GM04503 (cell line): ENCODE measurements at places on chromosomes 5 and 9.

GRCh38 chr9:72473474-72474261 lies 47.7 kb upstream of the TMC1 start:
- no peak for DNase-seq

DNA sequence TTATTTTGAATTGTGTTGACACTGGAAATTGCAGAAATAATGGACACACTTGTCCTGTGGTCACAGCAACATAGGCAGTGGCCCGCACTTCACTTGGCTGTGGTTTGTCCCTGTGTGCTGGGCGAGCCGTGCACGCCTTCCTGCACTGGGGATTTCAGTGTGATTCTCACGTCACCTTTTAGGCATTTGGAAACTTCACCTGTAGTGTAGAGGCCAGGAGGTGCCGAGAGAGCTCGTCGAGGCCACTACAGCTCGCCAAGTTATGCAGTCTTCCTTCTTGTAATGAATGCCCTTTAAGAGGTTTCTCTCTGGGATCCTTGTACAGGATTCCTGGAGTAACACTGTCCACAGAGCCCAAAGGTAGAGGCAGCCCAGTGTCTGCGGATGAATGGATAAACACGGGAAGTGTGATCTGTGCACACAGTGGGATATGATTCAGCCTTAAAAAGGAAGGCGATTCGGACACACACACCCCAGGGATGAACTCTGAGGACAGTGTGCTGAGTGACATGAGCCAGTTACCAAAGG lies 14.7 kb downstream of the TRAF2 start:
- DNase-seq, result no peak

DNA sequence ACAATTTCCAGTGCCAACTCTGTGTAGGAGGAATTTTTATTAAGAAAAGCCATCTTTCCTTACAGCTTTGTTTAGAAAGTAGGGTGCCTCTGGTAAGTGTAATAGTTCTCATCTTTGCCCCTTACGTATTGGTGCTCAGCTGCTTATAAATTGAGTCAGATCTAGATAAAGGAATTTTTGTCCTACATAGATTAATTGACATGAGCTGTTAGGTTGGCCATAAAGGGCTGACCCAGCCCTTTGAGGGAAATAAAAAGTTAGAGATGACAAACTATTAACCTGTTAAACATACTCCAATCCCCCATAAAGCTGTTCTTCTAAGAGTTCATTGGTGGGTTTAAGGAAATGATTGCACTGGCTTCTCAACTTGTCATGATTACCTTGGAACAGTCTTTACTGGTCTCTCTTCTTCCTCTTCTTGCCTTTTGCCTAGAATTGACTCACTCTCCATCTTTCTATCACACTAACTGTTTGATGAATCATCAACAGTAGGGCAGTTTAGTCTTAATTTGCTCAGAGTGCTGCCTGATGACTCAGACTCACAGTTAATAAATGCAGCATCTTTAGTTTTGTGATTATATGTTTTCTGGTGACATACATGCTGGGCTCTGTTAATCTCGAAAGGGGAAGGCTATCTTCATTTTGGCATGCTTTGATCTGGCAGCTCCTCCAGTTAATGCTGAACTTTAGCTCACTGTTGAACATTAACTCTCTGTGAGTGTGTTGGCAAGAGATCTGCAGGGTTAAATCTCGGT lies 51.7 kb downstream of the ARHGAP26 start:
- peak; percentile 76 for DNase-seq

- DNase-seq, result no peak
Measured at GRCh38 chr5:160219356-160219755, 9.9 kb upstream of the FABP6 start.

DNA sequence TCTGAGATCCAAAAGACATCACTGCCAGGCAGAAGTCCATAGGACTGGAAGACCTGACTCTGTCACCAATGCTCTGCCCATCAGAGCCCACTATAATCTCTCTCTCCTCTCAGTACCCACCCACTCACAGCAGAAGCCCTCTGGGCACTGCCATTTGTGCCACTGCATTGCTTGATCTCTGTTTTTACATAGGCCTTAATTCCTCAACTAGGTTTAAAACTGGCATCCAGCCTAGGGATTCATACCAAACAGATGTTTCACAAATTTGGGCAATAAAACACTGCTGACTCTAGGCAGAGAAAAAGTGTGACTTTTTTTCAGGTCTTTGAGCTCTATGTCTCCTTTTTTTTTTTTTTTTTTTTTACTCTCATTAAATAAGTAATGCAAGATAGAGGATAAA lies 91.1 kb upstream of the RANBP3L start:
- peak; percentile 73 for DNase-seq

- DNase-seq, result no peak
Measured at GRCh38 chr9:72165821-72166547, 16.7 kb downstream of the GDA start.

- no peak for DNase-seq
Measured at GRCh38 chr5:132411304-132412013, 41.9 kb downstream of the SLC22A5 start.

- peak; percentile 99 for DNase-seq
Measured at GRCh38 chr5:95760273-95761191, 29.4 kb downstream of the RHOBTB3 start.

- no peak for DNase-seq
Measured at GRCh38 chr9:16469184-16469583, 401.3 kb downstream of the BNC2 start.

- no peak for DNase-seq
Measured at GRCh38 chr9:27157097-27157496, 48.1 kb downstream of the TEK start.

- DNase-seq, result no peak
Measured at GRCh38 chr5:55817030-55817429, 34.1 kb upstream of the IL31RA start.

DNA sequence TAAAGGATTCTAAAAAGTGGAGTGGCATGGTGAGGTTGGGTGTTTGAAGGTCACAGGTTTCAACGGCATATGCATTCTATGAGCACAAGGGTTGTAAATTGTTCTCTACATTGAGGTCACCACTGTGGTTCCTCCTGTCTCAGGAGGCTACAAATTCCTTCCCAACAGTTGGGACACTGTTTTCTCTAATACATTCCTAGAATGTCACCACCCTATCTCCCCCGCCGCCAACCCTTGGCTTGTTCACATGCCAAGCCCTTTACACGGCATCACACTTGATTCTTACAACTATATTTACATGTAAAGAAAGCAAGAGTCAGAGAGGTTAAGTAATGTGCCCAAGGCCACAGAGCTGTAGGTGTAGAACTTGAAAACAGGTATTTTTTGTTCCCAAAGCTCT lies 315.1 kb downstream of the RAB3C start:
- no peak for DNase-seq

GRCh38 chr5:171509467-171509866 lies 90.0 kb downstream of the FGF18 start:
- no peak for DNase-seq

DNA sequence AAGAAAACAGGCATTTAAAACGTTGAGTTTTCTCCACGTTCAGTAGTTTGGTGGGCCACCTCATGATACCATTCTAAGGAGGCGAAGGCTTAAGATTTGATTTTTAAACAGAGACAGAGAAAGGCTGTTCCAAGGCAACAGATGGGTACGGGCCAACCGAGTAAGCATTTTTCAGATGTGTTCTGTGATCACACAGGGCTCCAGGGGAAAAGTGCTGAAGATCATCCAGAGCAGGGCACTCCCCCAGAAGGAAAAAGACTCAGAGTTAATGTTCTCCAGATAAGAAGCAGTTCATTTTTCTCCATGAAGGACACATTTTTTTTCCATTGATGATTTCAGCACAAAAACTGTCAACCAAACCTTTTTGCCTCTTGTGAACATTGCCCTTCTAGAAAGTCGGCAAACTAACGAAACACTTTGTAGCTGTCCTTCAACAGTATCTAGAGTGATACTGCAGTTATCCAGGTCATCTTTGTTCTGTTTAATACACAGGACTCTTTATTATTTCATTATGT lies 138.7 kb downstream of the ALDH1A1 start:
- DNase-seq, result no peak

DNA sequence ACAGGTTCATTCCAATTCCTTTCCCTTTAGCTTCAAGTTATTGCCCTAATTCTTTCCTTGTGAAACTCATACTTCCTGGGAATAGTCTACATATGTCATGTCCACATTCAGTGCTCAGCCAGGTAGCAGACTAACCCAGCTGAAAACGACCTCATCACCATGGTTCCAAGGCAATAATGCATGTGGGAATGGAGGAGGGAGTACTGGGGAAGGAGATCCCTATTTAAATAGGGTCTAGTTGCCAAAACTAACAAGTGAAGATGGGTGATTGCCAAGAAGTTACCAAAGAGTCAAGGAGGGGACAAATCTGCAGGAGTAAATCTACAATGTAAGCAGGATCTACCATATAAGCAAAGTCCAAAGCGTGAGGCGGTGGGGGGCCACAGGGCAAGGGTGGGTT lies 47.3 kb upstream of the MCTP1 start:
- DNase-seq, result no peak

- DNase-seq, result no peak
Measured at GRCh38 chr5:82859451-82860140, 217.6 kb downstream of the TMEM167A start.

- no peak for DNase-seq
Measured at GRCh38 chr5:113922343-113922742, 408.8 kb downstream of the YTHDC2 start.

GRCh38 chr5:158747816-158748432 lies 351.8 kb downstream of the EBF1 start:
- no peak for DNase-seq

- no peak for DNase-seq
Measured at GRCh38 chr5:82509762-82510161, 231.6 kb upstream of the RPS23 start.

GRCh38 chr5:74895906-74896305 lies 29.7 kb upstream of the FAM169A start:
- peak; percentile 59 for DNase-seq

DNA sequence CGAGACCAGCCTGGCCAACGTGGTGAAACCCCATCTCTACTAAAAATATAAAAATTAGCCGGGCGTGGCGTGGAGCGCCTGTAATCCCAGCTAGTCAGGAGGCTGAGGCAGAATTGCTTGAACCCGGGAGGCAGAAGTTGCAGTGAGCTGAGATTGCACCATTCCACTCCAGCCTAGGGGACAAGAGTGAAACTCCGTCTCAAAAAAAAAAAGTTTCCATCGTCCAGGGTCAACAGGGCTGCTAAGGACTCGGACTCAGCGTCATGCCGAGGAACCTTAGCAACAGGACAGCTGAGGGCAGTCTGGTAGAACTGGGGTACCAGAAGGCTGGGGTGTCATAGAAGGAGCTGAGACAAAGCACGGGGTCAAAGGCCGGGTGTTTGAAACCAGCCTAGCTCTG lies 21.7 kb downstream of the FAM78A start:
- DNase-seq, result no peak

GRCh38 chr9:120510816-120511215 lies 69.2 kb downstream of the CDK5RAP2 start:
- no peak for DNase-seq

DNA sequence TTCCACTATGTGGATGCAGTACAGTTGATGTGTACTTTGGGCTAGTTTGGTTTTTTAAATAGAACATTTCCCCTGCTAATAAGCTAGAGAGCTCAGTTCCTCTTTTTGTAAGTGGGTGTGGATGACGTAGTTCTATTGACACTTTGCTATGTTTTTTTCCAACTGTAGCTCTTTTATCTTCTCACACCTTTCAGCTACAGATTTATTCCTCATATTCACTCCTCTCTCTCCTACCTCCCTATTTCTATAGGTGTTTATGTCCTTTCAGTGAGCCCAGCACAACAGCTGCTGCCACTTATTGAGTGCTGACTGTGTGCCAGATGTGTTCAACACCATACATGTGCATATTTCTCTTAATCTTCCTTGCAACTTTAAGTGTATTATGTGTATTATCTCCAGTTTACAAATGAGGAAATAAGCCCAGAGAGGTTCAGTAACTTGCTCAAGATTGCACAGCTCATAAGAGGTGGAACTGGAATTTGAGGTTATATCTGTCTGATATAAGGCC lies 215.7 kb downstream of the SEMA6A start:
- DNase-seq, result no peak

GRCh38 chr5:156051972-156052371 lies 275.0 kb upstream of the SGCD start:
- no peak for DNase-seq

- no peak for DNase-seq
Measured at GRCh38 chr5:23991406-23991805, 484.0 kb downstream of the PRDM9 start.

DNA sequence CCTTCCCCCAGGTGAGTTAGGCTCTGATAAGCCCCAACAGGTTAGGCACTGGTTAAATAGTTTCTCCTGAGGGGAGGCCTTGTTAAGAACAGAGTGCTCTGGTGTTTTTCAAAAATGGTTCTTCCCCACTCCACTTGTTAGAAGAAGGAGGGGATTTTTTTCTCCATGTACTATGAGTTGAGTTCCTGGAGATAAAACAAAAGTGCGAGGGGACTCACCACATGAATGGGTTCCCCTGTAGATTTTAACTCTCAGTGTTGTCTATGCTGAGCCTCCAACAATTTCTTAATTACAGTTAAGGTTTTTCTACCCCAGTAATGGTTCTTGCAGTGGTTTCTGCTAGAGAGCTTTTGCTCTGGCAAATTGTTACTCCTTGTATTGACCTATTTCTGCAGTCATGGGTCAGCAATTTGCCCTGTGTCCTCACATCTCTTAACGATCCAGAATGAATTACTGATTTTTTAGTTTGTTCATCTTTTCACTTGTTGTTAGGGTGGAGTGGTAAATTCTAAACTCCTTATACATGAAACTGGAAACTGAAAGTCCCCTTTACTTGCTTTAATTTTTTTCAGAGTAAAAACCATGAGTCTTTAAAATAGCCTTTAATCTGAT lies 44.4 kb downstream of the SCAMP1 start:
- DNase-seq, result no peak

GRCh38 chr9:134153450-134153849 lies 10.9 kb downstream of the RNU6ATAC start:
- no peak for DNase-seq

GRCh38 chr5:151344088-151344487 lies 3.3 kb downstream of the SLC36A2 start:
- no peak for DNase-seq

DNA sequence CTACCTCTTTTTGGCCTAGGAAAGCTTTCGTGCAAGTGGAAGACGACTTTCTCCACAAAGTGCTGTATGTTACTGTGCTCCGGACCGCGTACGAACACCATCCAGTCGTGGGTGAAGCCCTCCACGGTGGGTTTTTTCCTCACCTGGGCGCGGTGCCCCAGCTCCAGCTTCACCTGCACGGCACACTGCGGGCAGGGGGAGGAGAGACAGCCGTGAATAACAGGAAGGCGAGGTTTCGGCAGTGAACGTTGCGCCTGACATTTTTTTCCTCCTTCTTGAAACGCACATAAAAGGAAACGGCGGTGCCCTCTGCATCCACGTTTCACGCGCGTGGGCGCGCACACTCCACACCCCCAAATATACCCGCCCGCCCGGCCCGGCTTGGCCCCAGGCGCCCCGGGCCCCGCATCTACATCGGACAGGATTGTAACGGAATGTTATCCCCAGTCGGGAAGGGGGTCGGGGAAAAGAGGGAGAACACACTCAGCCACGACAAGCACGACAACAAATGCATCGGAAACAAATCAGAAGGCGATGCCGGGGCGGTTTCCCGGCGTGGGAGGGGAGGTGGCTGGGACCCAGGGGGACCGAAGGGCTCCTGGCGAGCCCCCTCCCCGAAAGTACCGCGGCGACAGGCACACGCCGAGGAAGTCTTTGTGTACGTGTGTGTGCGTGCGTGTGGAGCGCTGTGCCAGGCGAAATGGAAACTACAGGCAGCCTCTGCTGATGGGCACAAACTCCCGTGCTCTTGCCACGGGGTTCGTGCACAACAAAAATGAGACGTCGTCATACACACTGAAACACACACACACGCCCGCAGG lies 1.4 kb downstream of the MLLT3 start:
- DNase-seq, result no peak

GRCh38 chr9:95225076-95225725 lies 92.3 kb downstream of the FANCC start:
- no peak for DNase-seq

GRCh38 chr5:31853398-31854135 lies 214.6 kb downstream of the PDZD2 start:
- no peak for DNase-seq
